ENCODE measurements at places on chromosomes 1 and 21.

DNA sequence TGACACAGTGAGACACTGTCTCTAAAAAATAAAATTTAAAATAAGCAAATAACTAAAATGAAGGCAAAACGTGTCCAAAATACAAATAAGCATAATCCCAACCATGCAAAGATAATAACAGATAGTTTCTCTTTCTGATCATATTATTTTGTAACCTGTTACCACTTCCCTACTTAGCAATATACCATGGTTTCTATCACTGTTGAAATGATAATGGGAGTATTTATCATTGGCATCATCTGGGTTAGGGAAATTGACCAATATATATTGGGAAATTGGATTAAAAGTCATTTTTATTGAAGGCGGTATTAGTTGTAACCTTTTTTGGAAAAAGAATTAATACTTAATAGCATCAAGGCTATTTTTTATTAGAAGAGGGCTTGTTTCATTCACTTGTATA lies 47.0 kb downstream of the USP25 start:
- DNase-seq = no peak

GRCh38 chr1:93625582-93626327 lies 55.9 kb downstream of the BCAR3 start:
- no peak for DNase-seq

DNA sequence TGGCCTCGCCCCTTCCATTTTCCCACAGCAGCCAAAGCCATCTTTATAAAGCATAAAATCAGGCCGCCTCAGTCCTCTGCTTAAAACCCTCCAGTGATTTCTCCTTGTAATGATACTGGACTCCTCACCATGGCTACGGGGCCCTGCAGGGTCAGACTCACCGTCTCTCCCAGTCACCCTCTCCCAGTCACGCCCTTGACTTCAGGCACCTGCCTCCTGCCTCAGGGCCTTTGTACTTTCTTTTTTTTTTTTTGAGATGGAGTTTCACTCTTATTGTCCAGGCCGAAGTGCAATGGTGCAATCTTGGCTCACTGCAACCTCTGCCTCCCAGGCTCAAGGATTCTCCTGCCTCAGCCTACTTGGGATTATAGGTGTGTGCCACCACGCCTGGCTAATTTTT lies 47.8 kb downstream of the PIK3CD start:
- no peak for DNase-seq

DNA sequence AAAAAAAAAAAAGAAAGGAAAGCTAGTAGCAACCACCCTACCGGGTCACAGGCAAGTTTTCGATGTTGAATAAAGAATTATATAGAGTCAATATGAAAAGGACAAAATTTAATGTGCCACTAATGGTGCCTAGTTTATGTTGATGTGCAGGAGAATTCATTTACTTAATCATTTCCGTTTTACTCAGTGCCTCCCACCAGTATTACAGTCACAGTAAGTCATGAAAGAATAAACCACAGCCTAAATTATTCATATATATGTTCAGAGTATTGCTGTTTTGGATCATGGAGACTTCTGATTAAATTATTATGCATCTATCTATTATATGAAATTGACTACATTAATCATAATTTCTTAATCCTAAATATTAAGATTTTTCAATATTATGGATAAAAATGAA lies 35.3 kb downstream of the FNBP1L start:
- no peak for DNase-seq

DNA sequence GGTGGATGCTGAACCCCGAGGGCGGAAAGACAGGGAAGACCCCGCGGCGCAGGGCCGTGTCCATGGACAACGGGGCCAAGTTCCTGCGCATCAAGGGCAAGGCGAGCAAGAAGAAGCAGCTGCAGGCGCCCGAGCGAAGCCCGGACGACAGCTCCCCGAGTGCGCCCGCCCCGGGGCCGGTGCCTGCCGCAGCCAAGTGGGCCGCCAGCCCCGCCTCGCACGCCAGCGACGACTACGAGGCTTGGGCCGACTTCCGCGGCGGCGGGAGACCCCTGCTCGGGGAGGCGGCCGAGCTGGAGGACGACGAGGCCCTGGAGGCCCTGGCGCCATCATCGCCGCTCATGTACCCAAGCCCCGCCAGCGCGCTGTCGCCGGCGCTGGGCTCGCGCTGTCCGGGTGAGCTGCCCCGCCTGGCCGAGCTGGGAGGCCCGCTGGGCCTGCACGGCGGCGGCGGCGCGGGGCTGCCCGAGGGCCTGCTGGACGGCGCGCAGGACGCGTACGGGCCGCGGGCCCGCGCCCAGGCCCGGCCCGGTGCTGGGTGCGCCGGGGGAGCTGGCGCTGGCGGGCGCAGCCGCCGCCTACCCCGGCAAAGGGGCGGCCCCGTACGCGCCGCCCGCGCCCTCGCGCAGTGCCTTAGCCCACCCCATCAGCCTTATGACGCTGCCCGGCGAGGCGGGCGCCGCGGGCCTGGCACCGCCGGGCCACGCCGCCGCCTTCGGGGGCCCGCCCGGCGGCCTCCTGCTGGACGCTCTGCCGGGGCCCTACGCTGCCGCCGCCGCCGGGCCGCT lies 20.7 kb downstream of the FOXO6 start:
- no peak for DNase-seq

GRCh38 chr1:47474278-47475193 lies 36.7 kb downstream of the FOXD2 start:
- no peak for DNase-seq

DNA sequence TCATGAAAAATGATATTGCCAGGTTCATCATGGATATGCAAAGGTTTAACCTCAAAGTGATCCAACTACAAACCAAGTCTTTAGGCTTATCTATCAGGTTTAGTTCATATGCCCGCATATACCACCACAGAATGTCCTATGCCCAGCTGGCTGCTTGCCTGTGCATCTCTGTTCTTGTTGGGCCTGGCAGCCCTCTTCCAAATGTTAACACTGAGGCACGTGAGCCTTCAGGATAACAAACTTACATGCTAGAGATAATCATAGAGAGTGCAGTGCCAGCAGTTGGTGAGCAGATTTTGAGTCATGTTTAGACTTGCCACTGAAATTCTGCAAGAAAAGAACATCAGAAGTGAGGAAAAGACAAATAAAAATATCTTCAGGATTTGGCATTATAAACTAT lies 607.9 kb upstream of the TMPRSS15 start:
- no peak for DNase-seq

- no peak for DNase-seq
Observed at GRCh38 chr1:157107702-157108101, 8.1 kb upstream of the ETV3L start.

- DNase-seq = no peak
Observed at GRCh38 chr1:150397392-150398032, 33.6 kb downstream of the RPRD2 start.

DNA sequence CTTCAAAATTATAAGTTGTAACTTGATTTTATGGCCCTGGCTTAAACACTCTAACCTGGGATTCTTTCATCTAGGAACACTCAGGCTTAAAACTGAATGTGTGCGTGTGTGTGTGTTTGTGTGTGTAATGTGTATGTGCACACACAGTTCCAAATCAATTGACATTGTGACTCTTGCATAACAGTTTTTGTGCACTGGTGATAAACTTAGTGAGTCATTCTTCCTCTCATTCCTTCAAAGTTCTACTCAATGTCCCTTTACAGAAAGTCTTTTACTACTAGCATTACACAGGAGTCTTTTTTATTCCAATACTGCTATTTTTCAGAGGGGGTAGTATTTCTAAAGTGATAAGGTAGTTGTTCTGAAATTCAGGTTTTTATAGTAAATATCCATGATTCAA lies 943.6 kb downstream of the KCNT2 start:
- DNase-seq = no peak

DNA sequence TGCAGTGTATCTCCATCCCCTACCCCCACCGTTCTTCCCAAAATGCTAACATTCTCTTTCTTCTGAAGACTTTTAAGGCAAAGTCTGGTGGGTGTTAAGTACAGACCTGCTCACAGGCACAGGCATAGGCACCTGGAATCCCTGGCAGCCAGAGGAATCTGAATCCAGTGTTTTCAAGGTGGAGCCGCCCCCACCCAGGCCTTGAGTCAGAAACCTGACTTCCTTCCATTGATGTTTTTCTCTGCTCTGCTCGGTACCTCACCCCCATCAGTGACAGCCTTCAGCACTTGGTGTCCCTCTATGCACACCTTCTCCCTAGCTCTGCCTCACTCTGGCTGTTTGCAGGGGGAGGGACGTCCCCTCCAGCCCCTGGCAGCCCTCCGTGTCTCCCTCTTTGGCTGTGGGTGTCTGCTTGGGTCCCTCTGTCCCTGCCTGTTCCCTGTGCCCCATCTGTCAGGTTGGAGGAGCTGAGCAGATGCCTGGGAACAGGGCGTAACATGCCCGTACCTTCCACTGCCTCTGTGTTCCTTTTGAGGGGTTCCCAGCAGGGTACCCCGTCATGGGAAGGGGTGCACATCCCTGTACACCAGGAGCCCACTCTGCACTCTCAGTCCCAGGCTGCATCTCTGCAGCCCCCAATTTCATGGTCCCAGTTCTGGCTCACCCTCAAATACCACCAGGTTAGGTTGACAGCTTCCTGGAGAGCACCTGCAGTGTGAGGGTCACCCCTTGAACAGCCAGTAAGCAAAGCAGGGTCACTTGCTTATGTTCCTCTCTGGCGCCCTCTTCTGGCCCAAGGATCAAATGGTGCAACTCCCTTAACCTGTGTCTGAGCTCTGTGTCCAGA lies 6.7 kb downstream of the NCDN start:
- peak; percentile 71 for DNase-seq

DNA sequence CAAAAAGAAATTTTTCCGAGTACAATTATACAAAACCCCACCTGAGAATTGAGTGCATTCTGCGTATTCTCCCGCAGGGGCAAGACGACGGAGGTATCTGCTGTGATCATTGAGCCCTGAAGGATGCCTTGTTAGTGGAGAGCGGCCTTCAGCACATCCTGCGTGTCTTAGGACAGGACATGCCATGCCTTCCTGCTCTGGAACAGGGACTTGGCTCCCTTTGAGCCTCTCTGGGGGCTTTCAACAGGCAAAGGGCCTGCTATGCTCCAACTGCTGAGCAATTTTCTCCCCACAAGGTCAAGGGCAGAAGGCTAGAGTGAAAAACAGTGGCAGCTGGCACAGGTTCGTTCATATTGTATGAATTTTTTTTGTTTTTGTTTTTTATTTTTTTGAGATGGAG lies 52.4 kb downstream of the TOR1AIP2 start:
- no peak for DNase-seq

GRCh38 chr1:83815330-83815729 lies 183.6 kb downstream of the TTLL7 start:
- no peak for DNase-seq
